ENCODE measurements at places on chromosomes 7 and 10. TPM values are rescaled to one million over a fixed set of nuclear protein-coding genes. Genes with fewer than 3 reads are reported as not detected.

GRCh38 chr10:90319188-90319914 is 538.5 kb downstream of the HTR7 start:
- DNase-seq = no peak

- no peak for DNase-seq
Observed at GRCh38 chr7:77783545-77783944, 14.7 kb downstream of the TMEM60 start.

GRCh38 chr7:145737617-145738016 is 379.0 kb upstream of the CNTNAP2 start:
- DNase-seq = no peak

DNA sequence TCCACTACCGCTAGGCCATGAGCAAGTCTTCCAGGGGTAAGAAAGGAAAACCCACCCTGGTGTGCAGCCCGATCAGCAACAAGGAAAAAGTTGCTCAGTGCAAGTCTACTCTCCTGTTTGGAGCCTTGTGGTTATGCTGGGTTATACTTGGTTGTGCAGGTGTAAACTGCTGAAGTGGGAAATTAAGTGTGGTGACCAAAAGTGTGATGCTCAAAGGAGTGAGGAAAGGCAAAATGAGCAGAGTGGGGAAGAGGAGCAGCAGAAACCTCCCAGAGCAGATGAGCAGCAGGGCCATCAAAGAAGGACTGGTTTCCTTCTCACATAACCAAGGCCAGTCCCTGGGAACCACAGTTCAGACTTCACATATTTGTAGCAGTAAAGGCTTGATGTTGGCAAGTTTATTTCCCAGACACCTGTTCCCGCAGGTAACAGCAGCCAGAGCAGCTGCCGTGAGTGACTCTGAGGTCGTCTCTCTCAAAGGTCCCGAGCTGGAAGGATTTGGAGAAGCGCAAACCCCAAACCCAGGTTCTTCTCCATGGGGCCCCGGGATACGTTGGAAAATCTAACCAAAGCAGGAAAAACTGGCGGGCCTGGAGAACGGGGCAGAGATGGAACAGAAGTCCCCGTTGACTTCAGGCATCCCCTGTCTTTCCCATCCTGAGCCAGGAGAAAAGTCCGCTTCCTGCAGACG is 607 bp upstream of the SMO start:
- no peak for DNase-seq

GRCh38 chr10:133100706-133101415 is 13.1 kb downstream of the ADGRA1 start:
- no peak for DNase-seq

GRCh38 chr10:124671486-124672075 is 72.6 kb downstream of the FAM53B start:
- DNase-seq = no peak

- DNase-seq = no peak
Observed at GRCh38 chr7:30074422-30075030, 46.3 kb downstream of the PLEKHA8 start.

GRCh38 chr10:27241010-27241651 is 534 bp upstream of the ACBD5 start:
- DNase-seq = no peak

- DNase-seq = no peak
Observed at GRCh38 chr7:67392596-67393438, 396.2 kb downstream of the TYW1 start.

- DNase-seq = peak; percentile 77
Observed at GRCh38 chr10:43667761-43668386, 19.2 kb upstream of the ZNF32 start.

- DNase-seq = no peak
Observed at GRCh38 chr7:24438232-24438631, 135.0 kb upstream of the PALS2 start.

- DNase-seq = no peak
Observed at GRCh38 chr10:88077977-88078376, 214.6 kb downstream of the PTEN start.

DNA sequence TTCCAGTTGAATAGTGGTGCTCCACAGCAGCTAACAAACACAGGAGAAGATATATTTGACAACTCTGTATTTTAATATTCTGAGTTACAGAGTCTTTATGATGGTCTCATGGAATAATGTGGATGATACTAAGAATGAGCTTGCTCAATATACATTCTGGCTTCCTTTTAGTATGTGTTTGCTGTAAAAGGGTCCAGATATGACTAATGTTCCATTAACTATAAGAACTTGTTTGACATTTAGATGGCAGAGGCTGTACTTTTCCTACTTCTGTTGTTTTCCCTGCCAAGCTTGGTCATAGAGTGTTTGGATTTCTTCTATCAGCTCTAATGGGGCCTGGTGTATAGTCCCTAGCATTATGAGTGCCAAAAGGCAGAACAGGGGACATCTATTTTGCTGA is 61.5 kb upstream of the GPR22 start:
- DNase-seq = no peak

- DNase-seq = no peak
Observed at GRCh38 chr7:18538554-18539250, 43.2 kb downstream of the HDAC9 start.

- DNase-seq = peak; percentile 66
Observed at GRCh38 chr10:131555406-131555805, 243.9 kb upstream of the TCERG1L start.

DNA sequence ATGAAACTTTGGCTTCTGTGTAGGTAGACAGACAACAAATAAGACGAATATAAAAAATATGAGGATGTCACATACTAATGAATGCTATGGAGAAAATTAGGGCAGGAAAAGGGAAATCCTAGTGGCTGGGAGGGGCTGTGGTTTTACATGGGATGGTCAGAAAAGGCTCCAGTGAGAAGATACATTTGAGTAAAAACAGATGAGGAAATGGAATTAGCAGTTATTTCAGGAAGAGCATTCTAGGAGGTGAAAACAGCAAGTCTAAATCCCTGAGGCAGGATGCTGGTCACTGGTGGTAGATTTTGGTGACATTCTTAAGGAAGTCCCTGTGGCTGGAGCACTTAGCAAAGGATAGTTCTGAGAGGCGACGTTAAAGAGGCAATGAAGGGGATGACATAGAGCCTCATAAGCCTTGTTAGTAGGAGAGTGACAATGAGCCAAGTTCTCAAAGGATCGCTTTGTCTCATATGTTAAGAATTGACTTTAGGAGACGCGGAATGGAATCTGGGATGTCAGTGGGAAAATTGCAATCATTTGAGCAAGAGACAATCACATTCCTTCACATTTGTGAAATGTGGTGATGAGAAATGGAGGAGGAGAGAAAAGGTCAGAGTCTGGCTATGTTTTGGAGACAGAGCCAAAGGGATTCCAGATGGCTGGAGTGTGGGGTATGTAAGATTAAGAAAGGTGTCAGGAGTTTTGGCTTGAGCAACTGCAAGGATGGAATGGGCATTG is 384.7 kb upstream of the FZD8 start:
- no peak for DNase-seq

DNA sequence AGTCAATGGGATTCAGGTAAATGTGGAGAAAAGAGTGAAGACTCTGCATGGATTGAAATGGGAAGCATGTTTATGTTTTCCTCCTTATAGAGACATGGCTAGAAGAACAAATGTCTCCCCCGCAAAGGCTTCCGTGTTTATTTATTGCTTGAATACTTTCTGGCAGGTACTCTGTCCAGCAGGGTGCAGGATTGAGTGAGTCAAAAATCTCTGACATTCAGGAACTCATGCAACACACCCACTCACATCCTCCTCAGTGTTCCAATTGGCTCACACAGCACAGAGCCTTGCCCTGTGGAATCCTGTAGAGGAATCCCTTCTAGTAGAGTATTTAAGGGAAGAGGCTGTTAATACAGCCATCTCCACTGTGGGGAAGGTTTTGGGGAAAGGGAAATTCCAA is 290.3 kb upstream of the VWC2 start:
- DNase-seq = no peak

DNA sequence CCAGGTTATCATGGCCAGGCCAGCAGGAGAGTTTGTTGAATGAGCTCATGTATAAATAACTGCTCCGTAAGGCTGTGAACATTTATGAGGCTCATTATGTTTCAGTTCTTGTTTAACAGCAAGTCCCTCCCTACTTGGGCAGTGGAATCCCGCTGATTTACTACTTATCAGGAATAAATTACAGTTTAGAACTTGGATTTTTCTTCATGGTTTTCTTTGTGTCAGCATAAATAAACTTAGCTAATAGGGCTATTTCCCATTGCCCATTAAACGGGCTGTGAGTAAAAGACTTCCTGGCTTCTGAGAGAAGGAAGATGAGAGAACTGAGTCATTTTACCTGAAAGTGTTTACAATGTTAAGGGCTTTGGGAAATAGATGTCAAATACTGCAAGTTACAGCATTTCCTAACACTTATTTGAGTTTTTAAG is 701.6 kb upstream of the ANKRD30A start:
- no peak for DNase-seq

DNA sequence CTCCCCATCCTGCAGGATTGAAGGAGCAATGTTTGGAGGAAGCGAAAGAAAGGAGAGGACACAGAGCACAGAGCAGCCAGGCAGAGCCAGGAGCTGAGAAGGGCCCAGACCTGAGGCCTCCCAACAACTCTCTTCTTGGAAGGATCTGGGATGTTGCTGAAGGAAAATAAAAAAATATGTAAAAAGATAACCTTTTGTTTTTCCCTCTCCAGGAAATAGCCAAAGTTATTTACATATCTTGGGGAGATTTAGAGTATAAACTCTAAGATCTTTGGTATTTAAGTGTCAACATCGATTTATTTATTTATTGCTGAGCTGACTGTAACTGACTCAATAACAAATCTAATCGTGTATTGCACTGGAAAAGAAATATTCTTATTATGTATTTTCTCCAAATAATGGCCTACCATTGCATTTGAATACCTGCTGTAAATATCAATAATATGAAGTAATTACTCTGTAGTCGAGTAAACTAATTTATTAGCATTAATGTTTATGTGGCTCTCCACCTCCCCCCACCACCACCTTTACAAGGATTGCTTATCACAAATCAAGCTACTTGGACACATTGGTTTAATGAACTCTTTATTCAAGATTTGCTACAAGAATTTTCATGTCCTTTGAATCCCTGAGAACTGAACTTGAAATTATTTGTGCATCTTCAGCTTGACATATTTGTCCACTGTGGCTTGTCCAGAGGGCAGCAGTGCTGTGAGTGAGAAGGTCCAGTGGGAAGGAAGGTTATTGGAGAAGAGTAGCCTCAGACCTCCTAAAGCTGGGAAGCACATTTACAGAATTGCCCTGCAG is 1.8 kb upstream of the HOXA11 start:
- no peak for DNase-seq

DNA sequence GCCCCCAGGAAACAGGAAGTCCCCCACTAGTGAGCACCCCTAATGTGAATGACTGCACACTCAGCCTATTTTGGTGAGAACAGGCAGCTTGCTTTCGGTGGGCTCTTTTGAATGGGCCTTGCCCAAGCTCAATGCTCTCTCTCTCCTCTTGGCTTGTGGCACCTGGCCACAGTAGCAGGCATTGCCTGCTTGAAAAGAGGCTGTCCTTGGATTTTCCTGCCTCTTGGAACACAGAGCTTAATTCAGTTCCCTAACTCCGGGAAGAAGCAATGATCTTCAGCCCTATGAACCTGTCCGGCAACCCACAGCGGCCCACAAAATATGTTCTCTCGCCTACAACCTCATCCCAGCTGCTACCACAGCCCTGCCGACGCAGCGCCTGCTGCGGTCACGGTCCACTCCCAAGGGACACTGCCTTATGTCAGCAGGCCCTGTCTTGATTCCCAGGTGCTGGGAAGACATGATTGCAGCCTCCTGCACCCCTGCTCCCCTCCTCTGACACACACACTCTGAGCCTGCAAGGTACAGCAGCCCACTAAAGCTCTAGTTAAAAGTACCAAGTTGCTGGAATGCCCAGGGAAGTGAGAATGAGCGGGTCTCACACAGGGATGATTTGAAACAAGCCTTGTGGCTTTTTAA is 715.5 kb upstream of the GALNT17 start:
- DNase-seq = no peak

DNA sequence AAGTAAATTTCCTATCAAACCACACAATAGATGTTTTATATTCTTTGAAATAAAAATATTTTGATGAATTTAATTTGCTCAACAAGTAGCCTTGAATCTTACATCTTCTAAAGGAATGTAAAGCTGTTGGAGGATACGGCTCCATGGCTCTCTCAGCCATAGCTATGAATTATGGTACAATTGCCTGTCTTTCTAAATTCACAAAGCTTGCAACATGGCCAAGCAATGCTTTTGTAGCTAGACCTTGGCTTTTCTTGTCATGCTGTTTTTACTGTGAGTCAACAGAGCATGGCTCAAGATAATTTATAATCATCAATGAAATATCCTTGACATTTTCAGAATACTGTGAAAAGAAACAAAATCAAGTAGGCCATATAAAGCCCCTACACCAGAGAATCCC is 286.7 kb downstream of the CACNA2D1 start:
- DNase-seq = no peak

GRCh38 chr7:43362652-43363034 is 220.3 kb upstream of the STK17A start:
- DNase-seq = no peak

- DNase-seq = no peak
Observed at GRCh38 chr7:133863362-133864061, 263.6 kb upstream of the LRGUK start.

GRCh38 chr10:21363731-21364104 is 161.8 kb downstream of the SKIDA1 start:
- DNase-seq = no peak

- no peak for DNase-seq
Observed at GRCh38 chr10:72297281-72297804, 23.6 kb downstream of the DDIT4 start.

GRCh38 chr10:3136336-3136735 is 36.2 kb downstream of the PITRM1 start:
- DNase-seq = no peak

Gene BTAF1
- 32.4 TPM for total RNA-seq

Gene IRF5
- 0.24 TPM for total RNA-seq

Gene PRPF18
- total RNA-seq = 19.2 TPM

Gene TAS2R41
- not detected for total RNA-seq

Gene ABHD11
- total RNA-seq = 14.0 TPM

Gene HMX3
- not detected for total RNA-seq

Gene WNT2
- total RNA-seq = 11.5 TPM
